Vagina (tissue), 2 donors: ENCODE measurements at places on chromosomes 5 and 9. TPM values are rescaled to one million over a fixed set of nuclear protein-coding genes. Genes with fewer than 3 reads are reported as not detected.

Gene IFNA21
- total RNA-seq: not detected

GRCh38 chr5:68114378-68115040, 101.0 kb upstream of the PIK3R1 start:
- no peaks in the 10 kb centered on the region for H3K4me1 ChIP-seq
- H3K4me3 ChIP-seq: no peak overlapping the region
- no peak overlapping the region for H3K27ac ChIP-seq
- H3K27me3 ChIP-seq: no peaks in the 10 kb centered on the region

Gene C1QTNF3
- total RNA-seq: 7.1 TPM

- no peak for DNase-seq
- H3K4me1 ChIP-seq: no peaks in the 10 kb centered on the region
- H3K27ac ChIP-seq: no peak overlapping the region
- no peaks in the 10 kb centered on the region for H3K36me3 ChIP-seq
- no peak overlapping the region for H3K4me3 ChIP-seq
Measured at GRCh38 chr9:21265421-21266189, 25.8 kb upstream of the IFNA14 start.

DNA sequence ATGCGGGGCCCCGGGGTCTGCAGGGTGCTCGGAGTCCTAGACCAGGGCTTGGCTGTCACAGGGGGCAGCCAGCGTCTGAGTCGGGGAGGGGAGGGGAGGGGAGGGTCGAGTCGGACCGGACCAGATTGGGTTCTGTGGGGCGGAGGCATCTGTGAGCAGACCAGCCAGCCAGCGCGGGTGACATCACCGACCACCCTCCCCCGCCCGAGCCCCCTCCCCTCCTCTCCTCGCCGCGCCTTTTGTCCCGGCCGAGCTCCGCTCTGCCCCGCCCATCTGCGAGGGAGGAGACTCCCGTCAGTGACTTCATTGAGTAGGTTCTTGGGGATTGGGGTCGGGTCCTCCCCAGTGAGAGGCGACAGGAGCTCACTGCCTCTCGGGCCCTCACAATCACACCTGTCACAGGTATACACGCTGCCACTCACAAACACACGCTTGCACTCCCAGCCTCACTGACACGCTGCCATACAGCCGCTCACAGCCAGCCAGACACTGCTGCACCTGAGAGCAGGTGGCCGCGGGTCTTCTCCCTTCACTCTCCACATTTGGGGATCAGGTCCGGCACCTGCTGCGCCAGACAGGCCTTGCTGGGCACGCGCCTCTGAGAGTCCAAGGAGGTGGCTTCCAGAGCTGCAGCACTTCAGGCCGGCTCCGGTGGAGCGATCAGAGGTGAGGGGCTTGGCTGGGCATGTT, 546 bp downstream of the DNAJB5 start:
- peaks cover 56% of the 10 kb centered on the region for H3K4me1 ChIP-seq
- H3K4me3 ChIP-seq: peak overlapping the region; percentile 79
- H3K36me3 ChIP-seq: no peaks in the 10 kb centered on the region
- no peaks in the 10 kb centered on the region for H3K27me3 ChIP-seq
- peak; percentile 91 for DNase-seq

Gene GLDC
- total RNA-seq: 0.49 TPM

- peaks cover 7% of the 10 kb centered on the region for H3K4me1 ChIP-seq
- DNase-seq: no peak
- H3K27ac ChIP-seq: no peak overlapping the region
- no peaks in the 10 kb centered on the region for H3K27me3 ChIP-seq
- H3K4me3 ChIP-seq: no peak overlapping the region
Measured at GRCh38 chr9:127318651-127319167, 54.1 kb downstream of the GARNL3 start.

DNA sequence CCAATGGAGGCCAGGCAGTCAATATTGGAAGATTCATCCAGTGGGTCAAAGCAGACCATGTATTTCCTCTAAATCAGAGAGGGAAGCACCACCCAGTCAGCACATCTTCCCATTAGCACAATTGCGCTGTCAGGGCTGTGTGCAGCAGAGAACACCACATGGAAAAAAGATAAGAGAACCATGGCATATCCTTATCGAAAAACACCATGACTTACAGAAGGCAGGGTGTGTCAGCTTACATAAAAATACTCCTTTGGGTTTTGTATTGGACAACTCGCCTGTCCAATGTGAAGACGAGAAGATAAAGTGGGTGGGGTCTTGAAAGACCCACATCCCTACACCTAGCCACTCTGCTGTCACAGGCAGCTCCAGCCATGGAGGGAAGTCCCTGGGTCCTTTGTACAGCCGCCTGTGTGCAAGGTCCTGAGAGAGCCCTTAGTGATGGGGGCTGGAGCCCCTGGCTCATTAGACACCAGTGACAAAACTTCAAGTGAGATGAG, 71.9 kb upstream of the SPATA31E1 start:
- no peak overlapping the region for H3K27ac ChIP-seq
- no peaks in the 10 kb centered on the region for H3K27me3 ChIP-seq
- no peak for DNase-seq
- no peaks in the 10 kb centered on the region for H3K4me1 ChIP-seq
- H3K4me3 ChIP-seq: no peak overlapping the region

GRCh38 chr5:138981131-138981530, 106.0 kb upstream of the LRRTM2 start:
- no peak overlapping the region for H3K4me3 ChIP-seq
- no peaks in the 10 kb centered on the region for H3K27me3 ChIP-seq
- H3K36me3 ChIP-seq: no peaks in the 10 kb centered on the region
- H3K27ac ChIP-seq: no peak overlapping the region
- no peak for DNase-seq
- no peaks in the 10 kb centered on the region for H3K4me1 ChIP-seq

DNA sequence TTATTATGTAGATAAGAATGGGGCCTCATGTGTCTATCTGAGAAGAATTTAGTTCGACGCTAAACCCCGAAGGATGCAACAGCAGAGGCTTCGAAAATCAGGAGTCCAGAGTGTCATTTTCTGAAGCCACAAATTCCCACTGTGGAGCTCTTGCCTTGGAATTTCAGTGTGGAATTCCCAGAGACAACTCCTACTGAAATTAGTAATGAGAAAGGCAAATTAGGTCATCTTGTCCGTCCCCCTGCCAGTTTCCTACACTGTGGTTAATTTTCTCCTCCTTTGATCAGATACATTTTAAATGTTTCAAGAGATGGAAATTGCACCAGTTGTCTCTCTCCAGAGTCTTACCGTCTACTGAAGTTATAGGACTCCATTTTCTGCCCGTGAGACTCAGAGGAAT, 633.6 kb downstream of the BNC2 start:
- DNase-seq: peak; percentile 85
- no peaks in the 10 kb centered on the region for H3K4me1 ChIP-seq
- H3K36me3 ChIP-seq: no peaks in the 10 kb centered on the region
- no peaks in the 10 kb centered on the region for H3K27me3 ChIP-seq

GRCh38 chr5:37568893-37569292, 189.8 kb downstream of the WDR70 start:
- no peaks in the 10 kb centered on the region for H3K27me3 ChIP-seq
- DNase-seq: no peak
- H3K27ac ChIP-seq: no peak overlapping the region
- H3K36me3 ChIP-seq: no peaks in the 10 kb centered on the region

GRCh38 chr5:151094030-151094851, 13.4 kb upstream of the TNIP1 start:
- peak overlapping the region; percentile 59 for H3K27ac ChIP-seq
- no peak overlapping the region for H3K4me3 ChIP-seq
- H3K27me3 ChIP-seq: no peaks in the 10 kb centered on the region
- H3K4me1 ChIP-seq: peaks cover 45% of the 10 kb centered on the region
- no peak for DNase-seq

GRCh38 chr5:78985116-78985724, at the start of gene ARSB:
TSS of gene ARSB (minus strand) at chr5:78985310. CDS start at chr5:78985248, 62 bp downstream.
- H3K36me3 ChIP-seq: no peaks in the 10 kb centered on the region
- no peaks in the 10 kb centered on the region for H3K27me3 ChIP-seq

Gene THOC3
- total RNA-seq: 69.0 TPM

Gene SPATA31C1
- total RNA-seq: not detected

Gene PDLIM4
- total RNA-seq: 76.4 TPM

DNA sequence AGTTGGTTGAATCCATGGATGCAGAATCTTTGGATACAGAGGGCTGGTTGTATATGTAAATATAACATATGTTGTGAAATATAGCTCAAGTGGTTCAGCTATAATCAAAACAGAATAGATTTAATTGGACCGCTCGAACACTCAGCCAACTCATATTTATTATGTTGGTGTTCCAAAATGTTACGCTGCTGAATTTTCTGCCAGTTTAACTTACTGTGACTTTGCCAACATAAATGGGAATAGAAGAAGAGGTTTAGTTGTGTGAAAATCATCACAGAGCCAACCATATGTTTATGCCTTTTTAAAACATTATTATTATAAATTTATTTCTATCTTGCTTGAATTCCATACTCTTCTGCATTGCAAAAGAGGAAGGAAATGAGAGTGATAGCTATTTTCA, 178.2 kb upstream of the FBXL7 start:
- no peaks in the 10 kb centered on the region for H3K27me3 ChIP-seq
- H3K27ac ChIP-seq: no peak overlapping the region
- no peak for DNase-seq
- H3K4me3 ChIP-seq: no peak overlapping the region
- H3K4me1 ChIP-seq: no peaks in the 10 kb centered on the region

DNA sequence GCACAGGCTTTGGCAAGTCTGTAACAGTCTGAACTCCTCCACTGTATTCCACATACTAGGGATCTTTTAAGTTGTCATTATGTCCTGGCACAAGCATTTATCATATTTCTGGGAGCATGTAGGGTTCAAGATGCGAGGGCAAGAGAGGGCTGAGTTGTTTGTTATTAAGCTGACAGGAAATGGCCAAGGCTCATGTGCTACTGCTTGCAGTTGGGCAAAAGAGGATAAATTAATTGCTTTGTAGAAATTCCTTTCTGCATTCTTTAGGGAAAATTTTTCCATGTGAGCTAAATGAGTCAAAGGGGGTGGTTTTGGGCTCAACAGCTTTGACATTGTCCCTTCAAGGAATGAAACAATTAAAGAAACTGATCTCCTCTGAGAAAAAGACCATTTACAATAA, 35.4 kb downstream of the DOCK8 start:
- no peak overlapping the region for H3K4me3 ChIP-seq
- no peaks in the 10 kb centered on the region for H3K36me3 ChIP-seq
- DNase-seq: no peak
- H3K27ac ChIP-seq: no peak overlapping the region
- H3K27me3 ChIP-seq: no peaks in the 10 kb centered on the region

- no peak for DNase-seq
- peaks cover 43% of the 10 kb centered on the region for H3K4me1 ChIP-seq
- no peak overlapping the region for H3K4me3 ChIP-seq
- H3K27ac ChIP-seq: no peak overlapping the region
- H3K36me3 ChIP-seq: no peaks in the 10 kb centered on the region
Measured at GRCh38 chr5:116532762-116533525, 41.7 kb downstream of the SEMA6A start.

DNA sequence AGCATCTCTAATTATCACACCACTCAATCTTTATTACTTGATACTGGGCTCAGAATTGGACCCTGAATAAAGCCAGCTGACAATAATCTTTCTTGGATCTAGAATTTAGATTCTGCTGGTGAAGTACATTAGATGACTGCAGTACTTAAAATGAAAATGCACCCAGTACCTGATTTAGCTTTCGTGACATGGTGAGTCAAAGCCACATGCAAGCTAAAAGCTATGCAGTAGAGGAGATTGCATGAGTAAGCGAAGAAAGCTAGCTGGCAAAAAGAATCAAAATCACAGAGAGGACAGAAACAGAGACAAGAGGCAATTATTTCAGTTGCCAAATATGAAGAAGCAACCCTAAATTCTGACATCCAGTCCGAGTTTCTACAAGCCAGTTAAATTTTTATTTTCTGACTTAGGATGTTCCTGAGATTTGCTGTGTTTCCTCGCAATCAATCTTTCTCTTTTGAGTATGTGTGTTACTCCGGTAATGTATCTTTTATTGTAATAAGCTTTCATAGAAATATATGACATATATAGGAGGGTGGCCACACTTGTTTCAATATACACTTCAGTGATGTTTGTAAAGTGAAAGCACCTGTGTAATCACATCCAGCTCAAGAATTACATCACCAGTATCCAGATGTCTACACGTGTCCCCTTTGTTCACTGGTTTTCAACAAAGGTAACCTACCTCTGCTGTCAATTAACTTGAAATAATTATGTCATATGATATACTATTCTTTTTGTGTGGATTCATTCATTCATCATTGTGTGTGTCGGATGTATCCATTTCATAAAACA, 101.7 kb downstream of the CDH18 start:
- no peak overlapping the region for H3K27ac ChIP-seq
- H3K36me3 ChIP-seq: no peaks in the 10 kb centered on the region
- no peak overlapping the region for H3K4me3 ChIP-seq
- no peaks in the 10 kb centered on the region for H3K4me1 ChIP-seq
- DNase-seq: no peak

DNA sequence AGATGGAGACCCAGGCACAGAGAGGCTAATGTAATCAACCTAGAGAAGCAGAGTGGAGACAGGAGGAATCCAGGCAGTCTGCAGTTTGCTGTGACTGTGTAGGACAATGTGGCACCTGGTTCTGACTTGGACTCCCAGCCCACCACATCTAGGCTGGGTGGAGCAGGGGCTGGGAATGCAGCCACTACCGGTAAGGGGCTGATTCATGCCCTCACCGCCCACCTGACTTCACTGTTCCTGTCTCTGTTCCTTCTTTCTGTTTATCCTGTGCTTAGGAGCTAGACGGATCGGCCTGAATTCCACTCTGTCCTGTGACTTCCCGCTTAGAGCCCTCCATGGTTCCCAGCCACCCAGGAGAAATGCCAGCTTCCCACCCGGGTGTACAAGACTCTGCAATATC, 2.6 kb downstream of the PDLIM4 start:
- peak overlapping the region; percentile 99 for H3K27ac ChIP-seq
- no peaks in the 10 kb centered on the region for H3K27me3 ChIP-seq
- peak overlapping the region; percentile 80 for H3K4me3 ChIP-seq
- peaks cover 7% of the 10 kb centered on the region for H3K36me3 ChIP-seq

DNA sequence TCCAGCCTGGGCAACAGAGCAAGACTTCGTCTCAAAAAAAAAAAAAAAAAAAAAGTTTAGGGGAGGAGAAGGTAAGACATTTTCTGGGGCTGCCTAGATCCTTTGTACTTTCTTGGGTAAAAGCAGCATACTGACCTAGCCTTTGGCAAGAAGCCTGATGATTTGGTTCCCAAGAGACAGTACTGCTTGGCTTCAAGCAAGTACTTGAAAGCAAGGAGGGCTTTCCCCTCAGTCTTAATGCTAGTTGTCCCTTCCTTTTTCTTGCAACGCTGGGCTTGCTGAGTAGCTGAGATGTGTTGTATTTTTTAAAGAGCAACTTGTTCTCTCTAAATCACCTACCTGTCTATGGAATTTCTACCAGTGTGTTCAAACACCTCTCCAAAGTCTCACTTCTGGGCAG, 76.2 kb downstream of the INSYN2B start:
- no peak overlapping the region for H3K27ac ChIP-seq
- no peaks in the 10 kb centered on the region for H3K4me1 ChIP-seq
- H3K27me3 ChIP-seq: no peaks in the 10 kb centered on the region
- no peak overlapping the region for H3K4me3 ChIP-seq

- no peak overlapping the region for H3K4me3 ChIP-seq
- H3K4me1 ChIP-seq: no peaks in the 10 kb centered on the region
- no peak for DNase-seq
- no peak overlapping the region for H3K27ac ChIP-seq
- no peaks in the 10 kb centered on the region for H3K36me3 ChIP-seq
Measured at GRCh38 chr9:35293376-35293964, 131.7 kb downstream of the UNC13B start.
